Central memory CD8-positive, alpha-beta T cell (primary cell): ENCODE measurements at places on chromosomes 12 and 14.

DNA sequence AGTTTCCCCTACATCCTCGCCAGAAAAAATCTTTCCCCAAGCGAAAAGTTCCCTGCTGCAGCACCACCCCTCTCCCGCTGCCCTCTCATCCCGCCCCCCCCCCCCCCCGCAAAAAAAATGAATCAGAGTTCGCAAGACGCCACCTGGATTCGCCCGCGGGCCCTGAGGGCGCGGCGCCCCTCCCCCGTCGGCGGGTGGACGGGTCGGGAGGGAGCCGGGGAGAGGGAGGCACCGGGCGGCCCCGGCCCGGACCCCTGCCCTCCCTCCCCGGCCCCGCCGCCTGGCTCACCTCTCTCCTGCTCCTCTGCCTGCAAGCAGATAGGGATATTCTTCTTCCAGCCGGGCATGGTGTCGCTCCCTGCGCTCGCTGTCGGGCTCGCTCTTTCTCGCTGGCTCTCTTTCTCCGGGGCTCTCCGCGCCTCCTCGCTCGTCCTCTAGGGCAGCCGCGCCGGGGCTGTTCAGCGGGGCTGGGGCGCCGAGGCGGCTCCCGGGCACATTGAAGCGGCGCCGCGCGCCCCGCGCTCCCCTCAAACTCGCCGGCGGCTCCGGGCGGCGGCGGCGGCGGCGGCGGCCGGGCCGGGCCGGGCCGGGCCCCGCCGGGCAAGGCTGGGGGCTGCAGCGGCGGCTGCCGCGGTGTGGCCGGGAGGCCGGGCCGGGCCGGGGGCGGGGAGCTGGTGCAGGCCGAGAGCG, 200.3 kb upstream of the CAND1 start:
- no peak for DNase-seq

GRCh38 chr12:29640589-29641345, 143.0 kb downstream of the TMTC1 start:
- no peak for DNase-seq

DNA sequence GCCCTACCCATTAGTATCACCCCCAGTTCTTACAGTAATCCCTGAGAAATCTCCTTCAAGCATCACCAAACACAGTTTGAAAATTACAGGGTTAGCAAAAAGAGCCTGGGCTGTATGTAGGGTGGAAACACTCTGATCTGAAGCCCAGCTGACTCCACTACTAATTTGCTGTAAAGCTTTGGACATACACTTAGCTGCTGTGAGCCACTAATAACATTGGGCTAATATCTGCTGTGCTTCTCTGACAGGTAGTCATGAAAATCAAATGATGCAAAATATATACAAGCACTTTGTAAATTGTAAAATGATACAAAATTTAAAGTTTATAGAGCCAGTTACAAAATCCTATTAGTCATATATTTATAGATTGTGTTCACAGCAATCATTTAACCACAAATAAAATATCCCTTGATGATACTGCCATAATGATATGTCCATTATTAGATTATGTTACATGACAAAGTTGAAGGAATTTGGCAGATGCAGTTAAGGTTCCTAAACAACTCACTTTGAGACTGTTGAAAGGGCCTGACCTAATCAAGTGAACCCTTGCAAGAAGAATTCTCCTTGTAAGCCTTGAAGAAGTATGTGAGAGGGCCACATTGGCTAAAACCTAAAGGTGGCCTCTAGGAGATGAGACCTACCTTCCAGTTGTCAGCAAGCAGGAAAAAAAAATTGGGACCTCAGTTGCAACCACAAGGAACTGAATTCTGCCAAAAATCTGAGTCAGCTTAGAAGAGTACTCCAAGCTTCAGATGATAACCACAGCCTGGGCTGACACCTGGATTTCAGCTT, 19.0 kb downstream of the TWF1 start:
- DNase-seq = no peak

DNA sequence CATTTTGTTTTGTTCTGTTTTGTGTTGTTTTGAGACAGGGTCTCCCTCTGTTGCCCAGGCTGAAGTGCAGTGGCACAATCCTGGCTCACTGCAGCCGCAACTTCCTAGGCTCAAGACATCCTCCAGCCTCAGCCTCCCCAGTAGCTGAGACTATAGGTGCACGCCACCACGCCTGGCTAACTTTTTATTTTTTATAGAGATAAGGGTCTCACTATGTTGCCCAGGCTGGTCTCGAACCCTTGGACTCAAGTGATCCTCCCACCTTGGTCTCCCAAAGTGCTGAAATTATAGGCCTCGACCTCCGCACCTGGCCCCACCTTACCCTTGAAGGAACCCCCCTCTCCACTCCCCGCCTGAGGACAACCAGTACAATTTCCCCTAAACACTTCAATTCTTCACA, 7.5 kb upstream of the IFT81 start:
- no peak for DNase-seq

DNA sequence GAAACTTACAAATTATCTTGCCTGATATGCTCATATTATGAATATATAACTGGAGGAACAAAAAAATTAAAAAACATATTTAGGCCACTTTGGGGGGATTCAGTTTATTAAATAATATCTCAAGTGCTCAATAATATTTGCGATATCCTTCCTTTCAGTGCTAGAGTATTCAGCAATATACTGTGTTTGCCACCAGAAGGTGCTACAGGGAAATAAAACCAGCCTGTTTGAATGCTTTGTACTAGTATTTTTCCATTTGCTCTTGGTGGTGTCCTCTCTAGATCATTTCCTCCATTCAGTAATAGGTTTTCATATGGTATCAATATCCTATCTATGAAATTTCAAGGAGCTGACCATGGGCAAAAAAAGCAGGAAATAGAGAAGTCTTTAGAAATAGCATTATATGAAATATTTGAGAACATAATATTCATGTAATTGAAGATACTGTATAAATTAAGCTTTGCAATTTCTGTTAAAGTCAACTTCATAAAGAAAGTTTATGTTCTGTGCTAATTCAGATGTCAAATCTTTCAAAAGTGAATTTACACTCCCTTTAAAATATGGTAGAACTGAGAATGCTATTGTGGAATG, 106.2 kb upstream of the NAV3 start:
- no peak for DNase-seq

DNA sequence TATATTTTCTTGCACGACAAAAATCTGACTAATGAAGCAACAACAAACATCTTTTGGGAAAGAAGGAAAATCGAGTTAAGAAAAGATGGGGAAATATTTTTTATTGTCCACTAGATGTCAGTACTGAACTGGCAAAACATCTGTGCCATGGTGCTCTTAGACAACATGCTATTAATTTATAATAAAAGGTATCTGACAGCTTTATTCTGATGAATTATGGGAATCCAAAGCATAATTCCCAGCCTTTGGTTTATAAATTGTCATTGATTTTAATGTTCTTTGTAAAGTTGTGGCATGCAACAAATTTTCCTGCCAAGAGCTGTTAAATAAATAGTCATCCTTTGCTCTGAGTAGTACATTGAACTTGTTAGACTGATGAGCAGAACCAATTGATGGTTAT, 231.2 kb downstream of the ETNK1 start:
- DNase-seq = no peak

GRCh38 chr12:121970581-121971300, 50.9 kb upstream of the BCL7A start:
- no peak for DNase-seq

DNA sequence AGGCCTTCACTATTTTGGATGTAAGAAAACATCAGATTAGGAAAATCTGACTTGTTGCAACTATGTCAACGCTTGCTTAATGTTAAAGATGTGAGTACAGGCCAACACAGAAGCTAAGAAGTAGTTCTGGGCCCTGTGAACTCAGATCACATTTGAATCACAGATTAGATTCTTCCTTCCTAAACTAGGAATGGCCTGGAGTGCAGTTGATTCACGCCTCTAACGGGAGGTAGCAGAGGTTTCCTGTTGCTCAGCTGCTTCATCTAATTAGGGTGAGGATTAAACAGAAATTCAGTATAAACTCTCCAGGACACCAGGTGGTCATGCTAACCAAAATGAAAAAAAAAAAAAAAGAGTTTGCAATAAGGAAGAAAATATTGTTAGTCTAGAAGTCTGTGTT, 314.3 kb downstream of the TRHDE start:
- DNase-seq = no peak

DNA sequence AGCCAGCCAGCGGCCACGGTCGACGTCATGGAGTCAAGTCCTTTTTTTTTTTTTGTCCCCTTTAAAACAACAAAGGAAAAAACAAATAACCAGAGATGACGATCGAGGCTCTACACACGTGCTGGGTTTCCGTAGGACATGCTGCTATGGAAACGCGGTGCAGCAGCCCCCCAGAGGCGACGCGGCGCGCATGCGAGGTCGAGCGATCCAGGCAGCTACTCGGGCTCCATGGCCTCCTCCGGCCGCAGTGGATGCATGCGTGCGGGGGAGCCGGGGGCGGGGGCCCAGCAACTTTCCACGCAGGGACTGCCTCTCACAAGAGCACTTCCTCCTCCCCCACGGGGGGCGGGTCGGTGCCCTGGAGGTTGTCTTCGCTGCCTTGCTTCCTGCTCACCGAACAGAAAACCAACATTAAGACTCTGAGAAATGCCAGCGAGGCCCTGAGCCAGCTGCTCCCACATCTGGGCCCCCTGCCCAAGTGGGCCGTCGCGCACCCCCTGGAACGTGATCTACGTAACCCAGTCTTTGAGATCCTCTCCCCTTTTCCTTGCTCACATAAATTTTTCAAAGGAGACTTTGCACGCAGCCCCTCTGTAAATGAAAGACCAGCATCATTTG, 30.7 kb downstream of the P2RX4 start:
- peak; percentile 83 for DNase-seq

- no peak for DNase-seq
Observed at GRCh38 chr14:78022059-78022458, 148.1 kb upstream of the NRXN3 start.

DNA sequence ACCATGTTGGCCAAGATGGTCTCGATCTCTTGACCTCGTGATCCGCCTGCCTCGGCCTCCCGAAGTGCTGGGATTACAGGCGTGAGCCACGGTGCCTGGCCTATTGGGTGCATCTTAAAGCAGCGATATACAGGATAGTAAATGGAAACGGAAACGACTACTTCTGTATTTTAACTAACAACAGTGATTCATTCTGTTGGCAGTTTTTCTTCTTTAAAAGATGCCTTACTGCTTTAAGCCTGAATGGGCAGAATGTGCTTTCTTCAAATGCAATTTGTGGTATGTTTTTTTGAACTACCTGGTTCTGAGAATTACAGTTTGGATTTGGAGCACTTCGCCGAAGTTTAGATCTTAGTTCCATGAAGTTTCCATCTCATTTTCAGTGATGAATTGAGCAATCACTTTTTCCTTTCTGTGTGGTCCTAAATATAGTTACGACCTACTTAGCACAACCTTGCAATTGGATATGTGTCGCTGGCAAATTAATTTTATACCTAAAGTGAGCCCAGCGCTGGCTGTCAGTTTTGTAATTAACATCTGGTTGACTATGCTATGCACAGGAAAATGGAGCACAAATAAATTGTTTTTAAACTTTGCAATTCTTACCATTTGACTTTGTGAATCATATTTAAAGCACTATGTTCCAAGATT, 53.6 kb upstream of the EIF5 start:
- DNase-seq = no peak

DNA sequence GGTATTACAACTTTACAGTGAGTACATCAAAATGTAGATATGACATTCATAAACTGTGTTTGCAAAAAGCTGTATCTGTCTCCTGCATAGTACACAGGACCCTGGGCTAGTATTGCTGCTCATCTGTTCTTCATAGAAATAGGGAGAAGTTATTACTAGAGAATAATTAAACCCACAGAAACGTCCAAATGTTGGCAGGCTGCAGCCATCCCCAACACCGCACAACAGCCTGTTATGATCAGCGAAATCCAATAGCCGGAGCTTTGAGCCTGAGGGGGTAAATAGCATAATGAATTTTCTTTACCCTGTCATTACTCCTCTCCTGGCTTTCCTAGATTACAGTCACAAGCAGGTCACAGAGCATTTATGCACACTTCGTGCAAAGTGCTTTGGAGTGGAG, 178.0 kb downstream of the DACT1 start:
- no peak for DNase-seq

- DNase-seq = no peak
Observed at GRCh38 chr14:32784405-32784804, 154.3 kb upstream of the NPAS3 start.

DNA sequence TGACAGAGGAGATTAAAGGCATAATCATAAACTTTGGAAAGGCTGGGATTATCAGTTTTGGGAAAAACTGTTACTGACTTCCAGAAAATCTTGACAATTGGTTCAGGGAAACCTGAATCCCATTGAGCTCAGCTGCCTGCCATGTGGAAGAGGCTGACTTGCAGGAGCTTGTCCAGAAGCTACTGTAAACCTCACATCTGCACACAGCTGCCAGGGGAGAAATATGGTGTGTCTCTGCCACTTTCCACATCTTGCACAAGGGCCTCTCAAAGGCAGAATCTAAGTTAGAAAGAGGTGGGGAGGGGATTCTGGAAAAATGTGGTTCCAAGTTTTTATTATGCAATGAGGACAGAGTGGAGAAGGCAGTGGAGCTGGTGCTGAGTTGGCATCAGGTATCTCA, 8.7 kb upstream of the BHLHE41 start:
- no peak for DNase-seq

- no peak for DNase-seq
Observed at GRCh38 chr14:68566075-68566474, 226.8 kb downstream of the ZFP36L1 start.

DNA sequence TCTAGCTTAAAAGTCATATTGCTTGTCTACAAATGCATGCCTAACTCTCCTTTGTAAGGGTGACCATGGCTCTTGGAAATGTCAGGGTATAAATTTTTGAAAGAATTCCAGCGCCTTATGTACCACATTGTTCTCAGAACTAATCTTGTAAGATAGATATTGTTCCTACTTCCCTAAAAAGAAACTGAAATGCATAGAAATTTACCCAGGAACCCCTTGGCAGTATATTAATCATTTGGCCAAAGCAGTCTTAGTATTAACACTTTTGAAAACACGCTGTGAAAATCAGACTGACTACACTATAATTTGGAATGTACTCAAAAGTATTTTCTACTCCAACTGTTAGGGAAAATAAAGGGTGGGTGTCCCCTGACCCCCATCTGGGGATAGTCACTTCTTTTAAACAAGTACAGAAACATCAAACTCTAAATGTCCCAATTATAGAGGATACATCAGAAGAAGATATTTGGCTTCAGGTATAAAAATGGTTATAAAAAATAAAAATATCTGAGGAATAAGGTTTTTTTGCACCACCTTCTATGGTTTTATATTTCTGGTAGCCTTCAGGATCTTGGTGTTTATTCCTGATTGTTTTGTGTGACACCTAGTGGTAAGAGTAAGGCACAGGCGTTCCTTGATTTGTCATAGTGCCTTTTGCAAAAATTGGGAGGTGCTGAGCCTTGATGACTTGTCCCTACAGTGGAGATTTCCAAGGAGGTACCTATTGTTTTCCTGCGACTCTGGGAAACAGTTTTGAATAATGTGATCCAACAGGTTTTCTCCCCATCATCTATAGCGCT, 2.2 kb upstream of the NFKBIA start:
- DNase-seq = no peak

- no peak for DNase-seq
Observed at GRCh38 chr14:64303471-64303917, 9.3 kb upstream of the ESR2 start.
